Tibial artery (tissue), 4 donors: ENCODE measurements at places on chromosomes 5 and 9.

- H3K27me3 ChIP-seq, result no peaks in the 10 kb centered on the region
- peaks cover 57% of the 10 kb centered on the region for H3K4me1 ChIP-seq
- DNase-seq, result no peak
- peaks cover 3% of the 10 kb centered on the region for H3K36me3 ChIP-seq
These were observed 564 bp downstream of the SLC25A25 start for GRCh38 chr9:128068386-128069205.

- H3K4me1 ChIP-seq, result peaks cover 6% of the 10 kb centered on the region
- no peaks in the 10 kb centered on the region for H3K27me3 ChIP-seq
- no peak overlapping the region for H3K4me3 ChIP-seq
- H3K36me3 ChIP-seq, result no peaks in the 10 kb centered on the region
- no peak for DNase-seq
- no peak overlapping the region for H3K27ac ChIP-seq
These were observed 60.8 kb downstream of the SEMA4D start for GRCh38 chr9:89436963-89437625.

GRCh38 chr9:34197756-34198711 lies 19.2 kb downstream of the UBAP1 start:
- no peak for DNase-seq
- no peak overlapping the region for H3K27ac ChIP-seq
- H3K36me3 ChIP-seq, result no peaks in the 10 kb centered on the region
- no peak overlapping the region for H3K4me3 ChIP-seq
- no peaks in the 10 kb centered on the region for H3K4me1 ChIP-seq

DNA sequence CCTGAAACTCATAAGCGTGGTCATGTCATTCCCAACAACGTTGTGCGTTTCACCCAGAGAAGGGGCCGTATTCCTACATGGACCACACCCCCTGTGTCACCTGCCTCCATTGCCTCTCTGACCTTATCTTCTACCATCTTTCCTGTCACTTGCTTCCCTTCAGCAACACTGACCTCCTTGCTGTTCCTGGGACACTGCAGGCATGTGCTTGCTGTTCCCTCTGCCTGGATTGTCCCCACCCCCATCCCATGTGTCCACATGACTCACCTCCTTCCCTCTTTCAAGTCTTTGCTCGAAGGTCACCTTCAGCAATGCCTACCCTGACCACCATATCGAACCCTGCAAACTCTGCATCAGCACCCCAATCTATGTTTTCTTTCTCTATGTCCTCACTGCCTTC lies 133.2 kb upstream of the ZNF618 start:
- no peaks in the 10 kb centered on the region for H3K27me3 ChIP-seq
- H3K27ac ChIP-seq, result no peak overlapping the region
- DNase-seq, result no peak
- peaks cover 4% of the 10 kb centered on the region for H3K4me1 ChIP-seq
- no peaks in the 10 kb centered on the region for H3K36me3 ChIP-seq

DNA sequence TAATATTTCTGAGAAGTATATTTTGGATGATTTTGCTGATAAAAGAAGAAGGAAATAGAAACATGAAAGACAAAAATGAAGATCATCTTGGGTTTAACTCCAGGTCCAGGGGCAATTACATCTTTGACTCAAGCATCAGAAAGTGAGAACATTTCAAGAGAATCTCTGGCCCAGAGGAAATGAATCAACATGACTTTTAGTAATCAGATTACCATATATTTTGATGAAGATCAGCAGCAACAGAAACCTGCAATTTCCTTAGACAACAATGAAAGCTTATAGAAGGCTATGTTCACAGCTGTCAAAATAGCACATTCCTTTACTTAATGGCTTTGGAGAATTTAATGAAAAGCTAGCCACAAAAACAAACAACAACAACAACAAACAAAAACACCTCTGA lies 638.1 kb downstream of the EFNA5 start:
- no peak overlapping the region for H3K27ac ChIP-seq
- no peaks in the 10 kb centered on the region for H3K36me3 ChIP-seq
- DNase-seq, result no peak
- no peaks in the 10 kb centered on the region for H3K4me1 ChIP-seq
- no peak overlapping the region for H3K4me3 ChIP-seq
- no peaks in the 10 kb centered on the region for H3K27me3 ChIP-seq

DNA sequence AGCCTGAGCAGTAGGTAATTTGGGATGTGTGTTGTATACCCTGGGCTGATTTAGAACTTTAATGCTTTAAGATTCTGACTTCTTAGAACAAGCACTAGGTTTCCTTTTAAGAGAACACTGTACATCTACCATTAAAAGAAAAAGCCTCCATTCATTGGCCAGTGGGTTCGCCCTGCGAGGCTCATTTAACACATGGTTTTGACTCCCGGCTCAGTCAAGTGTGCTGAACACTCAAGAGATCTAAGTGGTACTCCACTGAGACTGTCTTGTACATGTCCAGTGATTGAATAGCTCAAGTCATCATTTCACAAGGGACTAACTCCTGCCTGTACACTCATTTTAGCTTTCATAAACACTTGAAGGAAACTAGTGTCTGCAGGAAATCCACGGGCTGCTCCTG lies 3.9 kb downstream of the FUBP3 start:
- no peaks in the 10 kb centered on the region for H3K36me3 ChIP-seq
- no peak overlapping the region for H3K27ac ChIP-seq

DNA sequence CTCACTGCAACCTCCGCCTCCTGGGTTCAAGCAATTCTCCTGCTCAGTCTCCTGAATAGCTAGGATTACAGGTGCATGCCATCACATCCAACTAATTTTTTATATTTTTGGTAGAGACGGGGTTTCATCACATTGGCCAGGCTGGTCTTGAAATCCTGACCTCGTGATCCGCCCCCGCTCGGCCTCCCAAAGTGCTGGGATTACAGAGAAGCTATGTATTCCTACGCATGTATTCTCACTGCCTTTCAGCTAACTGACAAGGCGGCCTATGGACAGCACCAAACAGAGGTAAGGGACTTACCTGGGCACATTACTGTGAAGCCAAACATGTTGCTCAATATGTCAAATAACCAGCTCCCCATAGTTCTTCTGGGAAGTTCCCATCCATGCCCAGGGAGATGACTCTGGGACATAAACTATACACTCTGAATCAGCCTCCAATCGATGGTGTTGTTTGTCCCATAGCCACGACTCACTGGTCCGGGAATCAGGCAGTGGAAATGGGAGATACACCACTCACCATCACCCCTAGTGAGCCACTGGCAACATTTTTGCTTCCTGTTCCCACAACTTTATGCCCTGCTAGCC lies 114.6 kb downstream of the SYK start:
- DNase-seq, result no peak
- peaks cover 14% of the 10 kb centered on the region for H3K27me3 ChIP-seq
- H3K36me3 ChIP-seq, result no peaks in the 10 kb centered on the region
- no peak overlapping the region for H3K27ac ChIP-seq

- H3K27me3 ChIP-seq, result no peaks in the 10 kb centered on the region
- H3K36me3 ChIP-seq, result peaks cover 76% of the 10 kb centered on the region
- no peak overlapping the region for H3K27ac ChIP-seq
- H3K4me1 ChIP-seq, result no peaks in the 10 kb centered on the region
These were observed 94.2 kb upstream of the RUSC2 start for GRCh38 chr9:35395706-35396101.

- H3K4me3 ChIP-seq, result no peak overlapping the region
- no peaks in the 10 kb centered on the region for H3K4me1 ChIP-seq
- peak; percentile 12 for DNase-seq
- no peaks in the 10 kb centered on the region for H3K36me3 ChIP-seq
These were observed 109.7 kb upstream of the IER5L start for GRCh38 chr9:129287619-129288305.

GRCh38 chr5:95843733-95844223 lies 21.3 kb upstream of the GLRX start:
- no peaks in the 10 kb centered on the region for H3K27me3 ChIP-seq
- H3K4me3 ChIP-seq, result no peak overlapping the region
- H3K36me3 ChIP-seq, result no peaks in the 10 kb centered on the region
- peaks cover 12% of the 10 kb centered on the region for H3K4me1 ChIP-seq
- H3K27ac ChIP-seq, result peak overlapping the region; percentile 58
- DNase-seq, result no peak

DNA sequence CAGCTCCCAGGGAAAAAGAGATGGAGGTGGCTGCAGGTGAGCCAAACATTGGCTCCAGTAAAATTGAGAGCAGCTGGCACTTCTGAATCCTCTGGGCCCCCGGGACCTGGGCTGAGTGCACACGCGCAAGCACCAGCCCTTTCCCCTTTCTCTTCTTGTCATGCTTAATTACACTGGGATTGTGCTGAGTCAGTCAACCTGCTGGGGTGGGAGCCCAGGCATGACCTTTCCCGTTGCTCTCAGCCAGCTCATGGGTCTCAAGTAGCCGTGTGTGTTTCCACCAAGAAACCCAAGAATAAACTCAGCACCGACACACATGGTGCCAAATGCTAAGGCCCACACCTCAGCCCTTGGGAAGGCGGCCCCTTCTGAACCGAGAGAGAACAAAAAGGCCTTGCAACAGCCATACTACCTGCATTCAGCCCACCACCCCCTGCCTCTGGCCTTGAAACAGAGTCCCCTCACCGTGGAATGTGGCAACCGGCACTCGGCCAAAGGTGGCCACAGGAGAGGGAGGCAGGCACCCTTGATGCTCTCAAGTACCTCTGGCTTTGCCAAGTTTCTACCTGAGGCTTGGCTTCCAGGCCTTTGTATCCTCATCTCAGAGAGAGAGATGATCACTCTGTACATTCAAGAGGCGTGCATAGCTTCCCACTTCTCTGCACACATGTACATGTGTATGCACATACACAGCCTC lies 28.1 kb downstream of the SLIT3 start:
- no peak for DNase-seq
- peaks cover 4% of the 10 kb centered on the region for H3K36me3 ChIP-seq
- no peaks in the 10 kb centered on the region for H3K27me3 ChIP-seq

- H3K36me3 ChIP-seq, result no peaks in the 10 kb centered on the region
- peaks cover 34% of the 10 kb centered on the region for H3K4me1 ChIP-seq
- H3K27me3 ChIP-seq, result no peaks in the 10 kb centered on the region
- DNase-seq, result no peak
These were observed 3.1 kb downstream of the CCDC183 start for GRCh38 chr9:136799079-136799853.

GRCh38 chr5:170519549-170519948 lies 15.7 kb downstream of the KCNIP1 start:
- no peaks in the 10 kb centered on the region for H3K36me3 ChIP-seq
- H3K27me3 ChIP-seq, result peaks cover 13% of the 10 kb centered on the region
- DNase-seq, result no peak
- no peak overlapping the region for H3K27ac ChIP-seq
- H3K4me3 ChIP-seq, result no peak overlapping the region
- H3K4me1 ChIP-seq, result peaks cover 12% of the 10 kb centered on the region

DNA sequence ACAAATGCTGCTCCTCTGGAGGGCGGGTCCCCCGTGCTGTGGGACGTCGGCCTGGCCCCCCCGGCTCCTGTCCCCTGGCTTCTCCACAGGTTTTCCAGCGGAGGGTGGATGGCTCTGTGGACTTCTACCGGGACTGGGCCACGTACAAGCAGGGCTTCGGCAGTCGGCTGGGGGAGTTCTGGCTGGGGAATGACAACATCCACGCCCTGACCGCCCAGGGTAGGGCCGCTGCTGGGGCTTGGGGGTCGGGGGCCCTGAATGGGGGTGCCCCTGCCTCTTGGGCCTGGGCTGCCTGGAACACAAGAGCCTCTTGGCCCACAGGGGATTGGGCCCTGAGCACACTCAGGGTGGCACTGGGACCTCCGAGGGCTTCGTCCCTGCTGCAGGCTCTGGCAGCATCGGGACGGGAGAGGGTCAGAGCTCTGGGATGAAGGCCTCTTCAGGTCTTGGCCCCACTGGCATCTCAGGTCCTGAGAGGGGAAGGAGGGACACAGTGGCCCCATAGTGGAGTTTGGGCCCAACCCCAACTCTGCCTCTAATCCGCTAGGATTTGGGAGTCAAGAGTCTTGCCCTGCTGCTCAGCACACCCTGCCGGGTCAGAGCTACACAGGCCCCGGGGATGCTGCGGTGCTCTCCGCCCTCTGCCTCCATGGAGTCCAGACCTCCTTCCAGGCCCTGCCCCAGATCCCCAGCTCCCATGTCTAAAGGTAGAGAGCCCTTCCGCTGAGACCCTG lies 5.2 kb downstream of the FCN2 start:
- no peaks in the 10 kb centered on the region for H3K36me3 ChIP-seq
- H3K27ac ChIP-seq, result no peak overlapping the region
- no peaks in the 10 kb centered on the region for H3K4me1 ChIP-seq
- H3K4me3 ChIP-seq, result no peak overlapping the region

GRCh38 chr9:120646948-120647347 lies 67.0 kb upstream of the CDK5RAP2 start:
- no peaks in the 10 kb centered on the region for H3K27me3 ChIP-seq
- H3K27ac ChIP-seq, result no peak overlapping the region
- H3K4me3 ChIP-seq, result no peak overlapping the region
- no peaks in the 10 kb centered on the region for H3K36me3 ChIP-seq
- H3K4me1 ChIP-seq, result no peaks in the 10 kb centered on the region
